ENCODE measurements at places on chromosomes 2 and 18.

GRCh38 chr2:207725873-207726578 is 14.6 kb downstream of the CCNYL1 start:
- no peak for DNase-seq

DNA sequence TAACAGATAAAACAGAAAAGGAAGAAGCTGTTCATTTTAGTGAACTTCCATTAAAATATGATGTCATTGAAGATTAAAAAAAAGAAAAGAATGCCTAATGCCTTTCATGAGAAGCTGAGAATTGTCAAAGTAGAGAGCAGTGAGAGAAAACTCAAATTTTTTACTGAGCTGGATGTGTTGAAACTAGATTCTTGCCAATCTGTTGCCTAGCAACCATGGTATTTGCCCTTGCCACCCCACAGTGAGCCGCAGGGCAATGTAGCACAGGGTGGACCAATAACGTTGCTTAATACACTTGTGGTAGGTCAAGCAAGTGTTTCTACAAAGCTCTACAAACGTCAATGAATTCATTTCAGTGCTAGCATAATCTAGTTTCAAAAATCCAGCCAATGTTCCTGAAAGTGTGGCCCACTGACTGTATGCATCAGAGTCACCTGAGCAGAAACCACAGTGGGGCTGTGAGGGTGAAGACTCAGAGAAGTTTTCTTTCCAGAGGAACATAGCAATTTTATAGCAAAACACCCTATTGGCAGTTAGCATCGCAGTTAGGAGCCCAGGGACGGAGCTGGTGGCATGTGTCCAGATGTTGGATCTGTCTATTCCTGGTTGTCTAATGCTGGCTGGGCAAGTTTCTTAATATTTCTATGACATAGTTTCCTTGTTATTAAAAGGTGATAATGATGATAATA is 132.2 kb downstream of the DOCK10 start:
- DNase-seq: peak; percentile 56

DNA sequence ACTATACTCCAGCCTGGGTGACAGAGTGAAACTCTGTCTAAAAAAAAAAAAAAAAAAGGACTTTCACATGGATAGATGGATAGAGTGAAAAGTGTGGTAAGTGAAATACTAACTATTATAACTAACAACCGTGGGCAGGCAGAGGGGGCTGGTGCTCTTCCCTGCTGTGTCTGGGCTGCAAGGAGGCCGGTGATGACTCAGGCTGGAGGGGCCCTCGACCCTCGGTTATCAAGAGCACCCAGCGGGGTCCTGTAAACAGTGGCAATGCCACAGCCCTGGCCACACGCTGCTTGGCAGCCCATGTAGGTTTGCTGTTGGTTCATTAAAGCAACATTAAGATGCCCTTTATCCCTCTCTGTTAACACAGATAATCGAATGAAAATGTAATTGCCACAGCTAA is 184.8 kb upstream of the RAB12 start:
- no peak for DNase-seq

- DNase-seq: no peak
These were observed 7.0 kb upstream of the CLEC4F start for GRCh38 chr2:70827388-70827787.

- DNase-seq: peak; percentile 28
These were observed 11.4 kb downstream of the CXCR4 start for GRCh38 chr2:136106505-136106904.

- no peak for DNase-seq
These were observed 163.1 kb downstream of the CDH20 start for GRCh38 chr18:61496374-61496773.

GRCh38 chr2:71068218-71069035 is at the start of gene NAGK:
Gene NAGK, plus strand, starts transcription at chr2:71068648. Its CDS starts 36 bp downstream, at chr2:71068684.
- DNase-seq: peak; percentile 86

- no peak for DNase-seq
These were observed 1832.9 kb upstream of the LRRTM1 start for GRCh38 chr2:82137441-82137840.

DNA sequence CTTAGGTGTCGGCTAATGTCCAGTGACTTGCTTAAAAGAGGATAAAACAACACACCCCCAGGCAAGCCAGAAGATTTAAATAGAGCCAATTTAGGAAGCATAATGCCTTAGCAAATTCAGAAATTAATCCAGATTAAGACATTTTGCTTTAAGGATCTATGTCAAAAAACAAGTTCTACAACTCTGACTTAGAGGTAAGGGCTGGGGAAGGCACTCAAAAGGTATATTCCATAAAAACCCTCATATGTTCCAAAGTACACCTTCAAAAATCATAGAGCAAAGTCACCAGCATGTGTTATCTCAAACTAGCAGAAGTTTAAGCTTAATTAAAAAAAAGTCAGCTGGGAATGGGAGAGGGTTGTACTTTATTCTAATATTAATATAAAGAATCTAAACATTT is 206.4 kb downstream of the NOL4 start:
- no peak for DNase-seq

DNA sequence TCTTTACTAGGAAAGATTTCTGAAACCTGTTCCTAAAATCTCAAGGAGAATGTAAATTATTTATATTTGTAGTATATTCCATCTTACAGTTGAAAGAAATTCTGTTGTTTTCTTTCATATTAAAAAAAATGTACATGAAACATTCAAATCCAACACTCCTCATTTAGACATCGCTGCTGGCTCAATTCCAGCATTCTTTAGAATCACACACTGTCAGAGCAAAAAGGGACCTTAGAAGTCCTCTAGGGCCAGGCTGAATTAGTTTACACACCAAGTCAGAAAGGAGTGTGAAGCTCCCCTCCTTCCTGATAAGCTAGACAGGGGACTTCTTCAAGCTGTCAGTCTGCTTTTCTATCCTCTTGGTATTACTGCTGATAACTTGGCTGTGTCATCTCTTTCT is 158.6 kb upstream of the LTBP1 start:
- DNase-seq: no peak

DNA sequence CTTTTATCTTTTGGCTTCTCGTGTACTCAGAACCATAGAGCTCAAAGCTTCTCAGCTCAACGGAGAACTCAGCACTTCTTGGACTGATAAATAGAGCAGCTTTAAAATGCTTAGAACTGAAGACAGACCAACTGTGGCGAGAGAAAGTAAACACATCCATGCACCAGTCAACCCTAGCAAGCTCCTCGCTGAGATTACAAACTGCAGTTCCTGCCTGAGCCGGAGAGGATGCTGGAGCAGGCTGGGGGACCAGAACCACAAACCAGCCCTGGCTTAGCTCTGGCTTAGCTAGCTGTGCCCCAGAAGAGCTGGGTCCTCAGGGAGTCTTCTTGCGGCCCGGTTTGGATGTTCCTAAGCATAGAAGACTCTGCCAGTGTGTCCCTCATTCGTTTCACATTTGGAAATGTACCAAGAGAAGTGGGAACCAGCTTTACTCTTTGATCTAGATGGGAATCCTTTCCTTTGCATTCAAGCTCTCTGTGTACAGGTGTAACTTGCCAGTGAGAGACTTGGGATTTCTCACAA is 5.6 kb downstream of the PAX8 start:
- DNase-seq: no peak

GRCh38 chr2:61157371-61158003 is 4.5 kb upstream of the C2orf74 start:
- DNase-seq: no peak

DNA sequence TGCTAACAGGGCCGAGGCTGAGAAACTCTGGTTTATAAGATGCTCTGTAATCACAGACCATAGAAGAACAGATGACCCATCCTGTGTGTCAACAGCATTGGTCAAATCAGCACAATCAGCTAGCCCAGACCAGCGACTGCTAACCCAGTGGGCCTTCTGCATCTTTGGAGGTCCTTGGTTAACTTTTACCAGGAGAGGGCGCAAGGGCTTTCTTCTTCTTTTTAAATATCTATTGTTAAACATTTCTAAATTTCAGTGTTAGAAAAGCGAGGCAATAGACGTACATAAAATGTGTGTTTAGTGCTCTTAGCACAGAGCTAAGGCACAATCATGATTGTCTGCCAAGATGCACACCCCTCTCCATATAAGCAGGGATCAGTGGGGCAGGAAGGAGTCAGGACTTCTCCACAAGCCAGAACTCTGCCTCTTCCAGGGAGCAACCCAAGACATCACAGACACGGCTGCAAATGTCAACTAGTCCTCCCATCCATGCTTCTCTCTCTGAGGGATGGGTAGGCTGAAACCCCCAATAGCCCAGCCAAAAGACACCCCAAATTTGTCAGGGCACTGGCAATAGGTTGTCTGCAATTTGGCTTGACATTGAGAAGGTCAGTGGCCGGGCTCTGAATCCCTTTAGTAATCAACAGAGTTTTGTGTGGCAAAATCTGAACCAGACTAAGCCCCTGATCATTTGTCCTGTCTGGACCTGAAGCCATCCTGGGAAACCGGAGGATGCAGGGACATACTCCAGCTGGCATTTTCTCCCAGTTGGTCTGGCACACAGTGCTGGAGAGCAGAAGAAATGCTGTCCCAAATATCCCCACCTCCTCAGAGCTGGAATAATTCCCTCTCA is 188.2 kb downstream of the BCL2 start:
- peak; percentile 87 for DNase-seq

- DNase-seq: no peak
These were observed 38.8 kb upstream of the METTL21A start for GRCh38 chr2:207663870-207664545.

DNA sequence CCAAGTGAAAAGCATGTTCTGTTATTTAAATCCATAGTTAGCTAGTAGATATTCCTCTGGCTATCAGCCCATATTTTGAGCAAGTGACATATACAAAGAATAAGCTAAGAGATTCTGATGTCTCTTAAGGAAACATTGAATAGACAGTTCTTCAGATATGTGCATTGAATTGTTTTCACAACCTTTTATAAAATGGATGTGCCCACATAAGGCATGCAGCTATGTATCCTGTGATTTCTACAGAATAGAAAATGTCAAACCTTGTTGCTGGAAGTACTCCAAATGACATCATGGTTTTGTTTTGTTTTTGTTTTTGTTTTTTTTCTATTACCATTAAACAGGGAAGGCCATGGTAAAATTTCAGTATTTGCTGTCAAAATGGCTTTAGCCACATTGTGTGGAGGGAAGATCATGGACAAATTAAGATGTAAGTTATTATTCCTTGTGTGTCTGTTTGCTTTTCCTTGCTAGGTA is 95.8 kb downstream of the DTNA start:
- DNase-seq: no peak

DNA sequence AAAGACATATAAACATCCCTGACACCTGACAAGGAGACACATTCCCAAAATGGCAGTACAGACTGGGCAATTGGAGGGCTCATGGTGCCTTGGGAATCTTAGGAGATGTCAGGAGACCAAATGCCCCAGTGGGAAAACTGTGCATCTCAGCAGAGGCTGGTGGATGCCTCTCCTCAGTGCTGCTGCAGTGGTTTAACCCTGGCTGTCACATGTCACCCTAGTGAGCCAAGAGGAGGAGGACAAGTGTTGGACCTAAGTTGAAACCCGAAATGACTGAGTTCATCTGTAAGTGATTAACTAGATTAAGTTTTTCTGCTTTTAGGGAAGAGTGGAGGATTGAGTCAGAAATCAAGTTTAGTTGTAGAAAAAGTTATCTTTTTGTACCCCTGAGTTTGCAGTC is 5.2 kb upstream of the NAGK start:
- DNase-seq: no peak

DNA sequence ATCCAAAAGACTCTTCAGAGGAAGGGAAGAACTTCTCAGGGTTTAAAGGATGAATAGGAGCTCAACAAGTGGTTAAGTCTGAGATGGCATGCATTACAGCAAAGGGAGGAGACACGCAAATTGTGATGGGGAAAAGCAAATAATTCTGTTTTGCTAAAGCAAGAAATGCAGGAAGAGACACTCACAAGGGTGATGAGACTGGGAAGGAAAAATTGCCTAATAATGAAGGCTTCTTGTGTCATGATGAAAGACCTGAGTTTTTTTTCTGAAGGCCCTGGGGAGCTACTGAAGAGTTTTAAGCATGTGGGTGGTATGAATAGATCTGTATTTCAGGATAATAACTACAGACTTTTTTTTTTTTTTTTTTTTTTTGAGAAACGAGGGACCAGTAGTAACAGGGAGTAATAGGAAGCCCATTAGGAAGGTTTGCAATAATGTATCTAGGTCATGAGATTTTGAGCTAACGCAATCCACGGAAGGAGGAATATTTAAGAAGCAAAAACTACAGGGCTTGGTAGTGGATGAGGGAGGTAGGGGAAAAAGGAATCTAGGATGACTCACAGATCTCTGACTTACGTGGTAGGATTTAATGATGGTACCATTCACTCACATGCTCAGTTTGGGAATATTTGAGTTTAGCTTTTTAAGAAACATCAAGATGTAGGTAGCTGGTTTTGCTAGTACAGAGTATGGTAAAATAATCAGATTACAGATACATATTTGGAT is 16.0 kb upstream of the SERPINB3 start:
- no peak for DNase-seq

- DNase-seq: no peak
These were observed 44.4 kb downstream of the ACVR1 start for GRCh38 chr2:157831573-157832315.

GRCh38 chr2:15259356-15259756 is 301.8 kb downstream of the NBAS start:
- DNase-seq: no peak

- no peak for DNase-seq
These were observed 12.7 kb downstream of the DGUOK start for GRCh38 chr2:73939419-73939818.

- DNase-seq: no peak
These were observed 11.0 kb downstream of the SDC1 start for GRCh38 chr2:20213651-20214565.

DNA sequence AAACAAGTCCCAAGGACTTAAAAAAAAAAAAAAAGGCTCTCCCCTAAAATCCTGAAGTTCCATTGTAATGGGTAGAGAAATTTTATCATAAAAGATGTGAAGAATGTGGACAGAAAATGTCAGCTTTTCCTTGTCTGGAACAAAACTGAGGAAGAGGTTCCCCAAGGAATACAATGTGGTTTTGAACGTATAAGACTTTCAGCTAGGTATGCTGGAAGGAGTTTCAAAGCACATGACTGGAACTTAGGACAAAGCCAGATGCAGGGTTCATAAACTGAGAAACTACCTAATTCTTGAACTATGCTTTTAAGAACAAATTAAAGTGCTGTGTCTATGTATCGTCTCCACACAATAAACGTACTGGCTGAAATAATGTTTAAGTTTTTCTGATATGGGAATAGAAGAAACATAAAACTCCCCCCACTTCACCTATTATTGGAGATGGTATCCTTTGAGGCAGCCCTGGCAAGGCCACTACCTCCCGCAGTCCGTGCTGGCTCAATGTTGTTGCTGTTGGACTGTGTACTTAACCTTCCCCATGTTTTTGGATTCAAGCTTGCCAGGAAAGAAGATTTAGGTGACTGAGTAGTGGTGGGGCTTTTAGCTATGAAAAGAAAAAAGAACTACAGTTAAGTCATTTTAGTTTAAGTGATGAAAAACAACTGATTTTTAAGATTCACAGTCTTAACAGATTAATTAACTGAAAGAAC is 84.2 kb upstream of the DNER start:
- DNase-seq: no peak

GRCh38 chr2:65277118-65277517 is 49.5 kb downstream of the ACTR2 start:
- DNase-seq: no peak

DNA sequence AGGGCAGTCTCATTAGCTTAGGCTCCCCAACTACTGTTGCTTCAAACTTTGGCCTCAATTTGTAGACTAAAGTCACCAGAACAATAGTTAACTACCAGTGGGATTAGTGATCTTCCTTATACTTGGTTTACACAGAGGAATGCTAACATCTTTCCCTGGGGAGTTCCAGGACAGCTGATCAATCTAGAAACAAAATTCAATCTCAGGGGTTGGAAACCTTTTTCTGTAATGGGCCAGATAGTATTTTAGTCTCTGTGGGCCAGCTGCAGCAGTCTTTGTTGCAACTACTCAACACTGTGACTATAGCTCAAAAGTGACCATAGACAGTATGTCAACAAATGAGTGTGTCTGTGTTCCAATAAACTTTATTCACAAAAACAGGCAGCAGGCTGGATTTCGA is 85.7 kb downstream of the METTL8 start:
- no peak for DNase-seq
